GM10248 (cell line): ENCODE measurements at places on chromosomes 5 and 9.

DNA sequence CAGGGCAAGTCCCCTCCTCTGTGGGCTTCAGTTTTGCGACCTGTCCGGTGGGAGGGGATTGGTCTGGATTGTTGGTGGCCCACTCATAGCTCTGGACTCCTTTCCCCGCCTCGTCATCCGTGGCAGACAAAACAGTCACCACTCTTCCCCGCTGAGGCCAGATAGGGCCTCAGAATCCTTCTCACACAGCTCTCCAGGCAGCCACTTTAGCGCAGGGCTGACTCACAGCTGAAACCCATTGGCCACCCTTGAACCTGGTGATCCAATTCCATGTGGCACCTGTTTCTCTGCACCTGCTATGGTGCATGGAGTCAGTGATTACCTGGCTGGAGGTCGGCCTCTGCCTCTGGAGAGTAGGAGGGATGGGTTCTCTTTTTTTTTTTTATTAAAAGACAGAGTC, 15.8 kb upstream of the CACFD1 start:
- no peak for DNase-seq

DNA sequence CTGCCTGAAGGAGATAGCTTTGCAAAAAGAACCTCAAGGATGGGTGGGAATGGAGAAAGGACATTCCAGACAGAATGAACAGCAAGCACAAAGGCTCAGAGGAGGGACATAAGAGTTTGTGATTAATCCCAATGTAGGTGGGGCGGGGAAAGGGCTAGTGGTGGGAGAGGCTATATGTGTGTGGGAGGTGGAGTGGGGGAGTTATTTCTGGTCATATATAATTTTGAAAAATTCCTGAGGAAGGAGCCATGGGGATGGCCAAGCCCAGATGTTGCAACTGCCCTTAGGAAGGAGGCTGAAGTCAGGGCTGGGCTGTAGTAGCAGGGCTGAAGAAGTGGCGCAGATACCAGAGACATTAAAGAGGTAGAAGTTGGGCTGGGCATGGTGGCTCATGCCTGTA, 13.4 kb upstream of the CCL27 start:
- DNase-seq = no peak

- no peak for DNase-seq
These were observed 25.7 kb downstream of the DPYSL3 start for GRCh38 chr5:147483961-147484707.

- no peak for DNase-seq
These were observed 4.3 kb upstream of the FAM169A start for GRCh38 chr5:74870299-74871067.

DNA sequence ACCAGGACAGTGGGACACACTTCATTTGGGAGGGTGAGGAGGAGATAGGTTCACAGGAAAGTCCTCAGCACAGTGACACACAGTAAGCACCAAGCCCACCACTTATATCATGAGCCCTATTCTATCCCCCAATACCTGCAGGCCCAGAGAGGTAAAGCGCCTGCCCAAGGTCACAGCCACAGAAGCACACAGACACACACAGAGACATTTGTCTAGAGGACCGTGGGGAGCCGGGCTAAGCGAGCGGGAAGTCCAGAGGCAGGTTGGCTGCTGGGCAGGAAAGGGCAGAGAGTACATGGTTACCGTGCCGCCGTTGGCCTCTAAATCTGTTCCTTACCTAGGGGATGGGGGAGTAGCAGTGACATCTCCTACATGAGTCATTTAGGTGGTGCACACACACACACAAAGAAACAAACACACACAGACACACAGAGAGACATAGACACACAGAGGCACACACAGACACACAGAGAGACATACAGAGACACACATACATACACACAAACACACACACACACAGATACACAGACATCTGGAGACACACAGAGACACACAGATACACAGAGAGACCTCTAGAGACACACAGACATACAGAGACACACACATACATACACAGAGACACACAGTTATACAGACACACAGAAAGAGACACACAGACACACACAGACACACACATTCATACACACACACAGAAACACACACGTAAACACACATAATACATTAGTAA, 15.9 kb upstream of the DUSP1 start:
- no peak for DNase-seq

DNA sequence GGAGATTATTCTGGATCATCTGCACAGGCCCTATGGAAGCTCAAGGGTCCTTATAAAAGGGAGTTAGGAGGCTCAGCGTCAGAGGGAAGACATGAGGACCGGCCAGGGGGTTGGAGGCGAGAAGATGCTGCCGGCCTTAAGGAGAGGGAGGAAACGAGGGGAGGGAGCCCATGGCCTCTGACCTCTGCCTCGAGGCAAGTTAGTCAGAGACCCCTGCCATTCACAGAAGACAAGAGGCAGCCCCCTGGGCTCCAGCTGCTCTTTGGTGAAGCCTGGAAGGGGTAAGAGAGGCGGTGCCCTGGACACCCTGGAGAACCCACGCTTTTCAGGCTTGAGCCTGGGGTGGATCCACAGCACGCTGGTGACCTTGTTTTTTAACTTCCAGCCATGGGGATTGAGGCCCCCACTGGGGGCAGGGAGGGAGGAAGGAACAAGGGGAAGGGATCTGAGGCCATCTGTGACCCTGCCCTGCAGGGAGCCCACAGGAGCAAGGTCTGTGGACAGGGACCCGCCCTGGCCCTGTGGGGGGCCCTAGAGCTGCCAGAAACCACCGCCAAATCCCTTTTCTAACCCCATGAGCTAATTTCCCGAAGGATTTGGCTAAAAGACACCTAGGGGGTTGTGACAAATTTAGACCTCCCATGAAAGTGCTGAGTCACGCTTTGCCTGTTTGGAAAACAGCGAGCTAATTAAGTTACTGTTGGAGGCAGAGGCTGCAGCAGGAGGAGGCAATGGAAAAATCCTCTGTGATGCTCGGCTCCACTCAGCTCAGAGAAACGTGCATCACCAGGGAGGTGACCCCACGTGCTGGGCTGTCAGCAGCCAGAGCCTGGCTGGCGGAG, 49.7 kb downstream of the OLFM1 start:
- DNase-seq = no peak

DNA sequence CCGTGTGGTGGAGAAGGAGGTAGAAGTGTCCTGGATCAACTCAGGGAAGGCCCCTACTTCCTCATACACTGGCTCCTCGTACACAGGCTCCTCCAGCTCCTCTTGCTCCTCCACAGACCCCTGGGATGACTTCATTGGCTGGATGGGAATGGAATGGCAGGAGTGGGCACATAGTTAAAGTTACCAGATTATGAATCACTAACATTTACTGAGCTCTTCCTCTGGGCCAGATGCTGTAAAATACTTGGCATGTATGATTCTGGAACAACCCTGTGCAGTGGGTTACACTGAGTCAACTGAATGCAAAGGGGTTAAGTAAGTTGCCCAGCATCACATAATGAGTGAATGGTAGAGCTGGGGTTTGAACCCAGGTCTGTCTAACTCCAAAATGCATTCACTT, 3.1 kb upstream of the FCHSD1 start:
- no peak for DNase-seq

DNA sequence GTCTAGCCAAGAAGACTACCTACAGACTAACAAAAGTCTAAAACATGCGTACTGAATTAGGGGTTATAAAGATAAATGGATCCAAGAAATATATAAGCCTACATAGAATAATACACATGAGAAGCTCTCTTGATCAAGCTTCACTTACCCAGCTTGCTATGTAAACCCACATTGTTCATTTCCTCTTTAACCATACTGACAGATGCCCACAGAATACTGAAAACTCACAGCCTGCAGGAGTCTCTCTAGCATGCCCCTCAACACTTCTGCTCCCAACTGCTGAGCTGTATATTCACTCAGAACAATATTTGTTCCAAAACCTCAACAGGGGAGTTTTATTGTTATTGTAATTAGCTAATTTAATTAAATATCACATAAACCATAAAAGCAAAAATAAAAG, 52.4 kb downstream of the RFX3 start:
- no peak for DNase-seq

- no peak for DNase-seq
These were observed 139.7 kb upstream of the IRX4 start for GRCh38 chr5:2022436-2022835.

- DNase-seq = no peak
These were observed 208.1 kb upstream of the CDKN2B start for GRCh38 chr9:22217254-22217653.

- DNase-seq = no peak
These were observed 35.2 kb upstream of the CAST start for GRCh38 chr5:96626956-96627355.

DNA sequence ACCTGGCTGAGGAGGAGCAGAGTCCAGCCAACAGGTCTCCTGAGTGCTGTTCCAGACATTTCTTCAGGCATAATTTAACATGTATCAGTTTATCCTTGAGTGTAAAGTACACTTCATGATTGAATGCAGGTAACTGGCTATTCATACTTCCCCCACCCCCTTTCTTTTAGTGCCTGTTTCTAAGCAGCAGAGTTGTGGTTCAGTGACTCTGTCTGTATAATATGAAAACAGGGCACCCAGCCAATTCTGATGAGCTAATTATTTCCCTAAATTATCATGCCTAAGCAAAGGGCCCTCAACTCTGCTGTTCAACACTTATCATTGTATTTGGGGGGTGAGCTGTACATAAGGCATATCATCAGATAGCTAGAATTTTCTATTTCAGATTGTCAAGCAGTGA, 51.9 kb upstream of the ZSWIM6 start:
- DNase-seq = no peak
